Right cardiac atrium (tissue), 5 donors: ENCODE measurements at places on chromosomes 11 and 22. TPM values are rescaled to one million over a fixed set of nuclear protein-coding genes. Genes with fewer than 3 reads are reported as not detected.

- DNase-seq = no peak
Observed at GRCh38 chr11:3880724-3881123, 25.3 kb downstream of the STIM1 start.

Gene DCHS1
- 6.4 TPM for polyA plus RNA-seq

DNA sequence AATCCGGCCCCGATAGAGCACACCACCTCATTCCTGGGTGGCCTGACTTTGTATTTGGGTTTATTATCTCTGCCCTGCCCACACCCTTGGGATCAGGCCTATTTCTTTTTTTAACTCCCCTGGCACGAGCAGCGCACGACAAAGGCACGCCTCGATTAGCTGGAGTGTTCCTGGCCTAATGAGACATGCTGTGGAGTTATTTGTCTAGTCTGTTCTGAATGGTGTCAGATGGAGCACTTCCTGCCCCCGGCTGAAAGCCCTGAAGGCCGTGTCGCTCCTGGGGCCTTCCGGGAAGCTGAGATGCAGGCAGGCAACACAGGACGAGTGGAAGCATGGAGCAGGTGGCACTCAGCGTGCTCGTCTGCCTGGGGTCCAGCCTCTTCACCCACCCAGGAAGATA is 47.1 kb downstream of the LARGE1 start:
- DNase-seq = peak; percentile 74

DNA sequence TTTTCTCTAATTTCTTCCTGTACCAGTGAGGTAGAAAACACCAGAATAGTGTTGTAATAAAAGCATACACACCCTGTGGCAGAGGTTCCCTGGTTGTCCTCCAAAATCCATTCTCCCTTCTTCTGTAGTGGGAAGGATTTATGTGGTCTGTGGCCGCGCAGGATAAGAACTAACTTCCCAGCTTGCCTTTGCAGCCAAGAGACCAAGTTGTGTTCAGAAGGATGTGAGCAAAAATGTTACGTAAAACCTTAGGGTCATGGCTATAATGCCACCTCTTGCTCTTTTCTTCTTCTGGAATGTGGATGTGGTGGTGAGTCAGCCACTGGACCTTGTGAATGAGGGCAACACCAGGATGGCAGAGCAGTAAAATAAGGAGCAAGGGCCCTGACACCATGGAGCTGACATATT is 28.4 kb downstream of the CCDC90B start:
- no peak for DNase-seq

Gene PKP3
- 0.36 TPM for polyA plus RNA-seq

Gene GRM5
- 0.02 TPM for polyA plus RNA-seq

GRCh38 chr11:47861728-47862127 is 13.6 kb upstream of the NUP160 start:
- no peak for DNase-seq

DNA sequence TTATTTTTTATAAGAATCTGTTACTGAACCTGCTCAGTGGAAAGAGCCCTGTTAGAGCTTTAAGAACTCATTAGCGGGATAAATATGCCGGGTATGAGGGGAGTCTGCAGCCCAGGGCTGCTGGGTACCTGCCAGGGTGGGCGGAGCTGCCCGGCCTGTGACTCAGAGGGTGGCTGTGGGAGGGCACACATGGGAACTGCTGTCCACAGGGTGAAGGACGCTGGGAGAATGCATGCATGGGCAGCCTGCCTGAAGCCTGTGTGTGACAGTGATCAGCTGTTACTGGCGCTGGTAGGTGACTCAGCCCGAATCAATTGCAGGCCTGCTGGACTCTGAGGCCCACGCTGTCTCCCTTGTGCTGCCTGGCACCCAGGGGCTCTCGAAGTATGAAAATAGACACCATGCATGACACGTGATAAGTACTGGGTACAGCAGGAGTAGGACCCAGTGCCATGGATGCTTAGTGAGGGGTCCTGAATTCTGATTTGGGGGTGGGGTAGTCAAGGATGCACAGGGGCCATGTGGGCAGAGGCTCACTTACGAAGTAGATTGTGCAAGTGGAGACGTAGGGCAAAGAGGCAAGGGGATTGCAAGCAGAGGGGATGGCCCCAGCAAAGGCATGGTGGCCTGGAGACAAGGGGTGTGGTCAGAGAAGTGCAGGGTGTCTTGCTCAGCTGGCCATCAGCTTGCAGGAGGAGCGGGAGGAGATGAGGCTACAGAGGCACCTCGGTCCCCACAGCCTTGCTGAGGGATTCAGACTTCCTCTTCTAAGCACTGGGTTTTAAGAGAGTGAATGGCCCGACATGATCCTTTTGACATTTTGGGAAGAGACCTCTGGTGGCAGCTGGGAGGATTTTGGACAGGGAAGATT is 36.5 kb downstream of the GRIK4 start:
- DNase-seq = peak; percentile 91

Gene BIK
- 0.52 TPM for polyA plus RNA-seq

Gene SCGB1D2
- polyA plus RNA-seq = 1.2 TPM

GRCh38 chr22:23530766-23531282 is 49.3 kb downstream of the IGLL1 start:
- DNase-seq = no peak

DNA sequence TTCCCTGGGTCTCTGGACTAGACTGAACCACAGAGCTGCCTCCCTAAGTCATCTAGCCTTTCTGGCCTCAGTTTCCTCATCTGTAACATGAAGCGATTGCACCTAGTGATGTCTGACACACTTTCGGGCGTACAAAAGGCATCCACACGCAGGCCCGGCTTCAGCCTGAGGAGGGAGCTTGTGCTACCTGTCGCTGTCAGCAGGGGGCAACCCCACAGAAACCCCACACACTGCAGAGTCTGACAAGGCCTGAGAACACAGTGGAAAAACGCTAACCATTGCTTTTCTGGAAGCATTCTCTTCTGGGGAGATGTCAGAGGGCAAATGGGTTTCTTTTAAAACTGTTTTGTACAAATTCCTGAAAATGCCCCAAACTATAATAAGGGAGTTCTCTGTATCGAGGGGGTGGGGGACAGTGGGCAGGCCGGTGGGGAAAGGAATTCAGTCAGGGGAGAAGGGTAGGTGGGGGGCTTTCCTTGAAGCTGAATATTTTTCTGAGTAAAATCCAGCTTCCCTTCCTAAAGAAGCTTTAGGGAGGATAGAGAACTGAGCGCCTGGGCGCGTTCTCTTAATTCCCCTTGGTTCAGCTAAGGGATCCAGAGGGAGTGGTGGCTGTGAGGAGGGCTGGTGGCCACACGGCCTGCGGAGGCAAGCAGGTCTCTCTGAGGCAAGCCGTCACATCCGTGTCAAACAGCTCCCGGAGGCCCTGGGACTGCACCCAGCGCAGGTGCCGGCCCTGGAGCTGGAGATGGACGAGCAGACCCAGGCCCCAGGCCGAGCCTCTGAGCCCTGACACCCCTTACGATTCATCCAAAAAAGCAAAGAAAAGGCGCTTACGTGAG is 533 bp downstream of the ELF5 start:
- DNase-seq = peak; percentile 72

- no peak for DNase-seq
Observed at GRCh38 chr11:81839016-81839415, 894.6 kb downstream of the FAM181B start.

Gene RIMBP3C
- polyA plus RNA-seq = 0.02 TPM

GRCh38 chr11:133823614-133824013 is 21.7 kb downstream of the SPATA19 start:
- DNase-seq = no peak

Gene CHRM1
- polyA plus RNA-seq = 0.07 TPM

GRCh38 chr11:1860108-1860507 is 7.2 kb downstream of the LSP1 start:
- DNase-seq = no peak

DNA sequence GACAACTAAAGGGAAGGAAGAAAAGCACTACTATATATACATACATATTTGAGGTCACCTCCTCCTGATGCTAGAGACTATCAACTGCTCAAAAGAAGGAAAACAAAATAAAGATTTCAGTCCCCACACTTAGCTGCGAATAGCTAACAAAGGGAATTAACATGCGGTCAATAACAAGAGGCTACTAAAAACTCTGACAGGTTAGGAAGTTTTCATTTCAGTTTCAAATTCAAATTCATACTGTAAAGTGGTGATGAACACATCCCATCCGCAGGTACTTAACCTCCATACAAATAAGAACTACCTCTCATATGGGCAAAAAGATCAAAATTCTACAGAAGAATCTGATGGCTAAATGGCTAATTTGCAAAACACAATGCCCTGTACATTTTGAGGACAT is 2.6 kb downstream of the NAP1L4 start:
- DNase-seq = no peak

GRCh38 chr11:95432714-95433503 is 201.9 kb upstream of the SESN3 start:
- DNase-seq = no peak

GRCh38 chr11:26329206-26329605 is 2.7 kb upstream of the ANO3 start:
- no peak for DNase-seq

- no peak for DNase-seq
Observed at GRCh38 chr11:28350216-28350615, 242.0 kb downstream of the METTL15 start.

Gene FGF4
- not detected for polyA plus RNA-seq

DNA sequence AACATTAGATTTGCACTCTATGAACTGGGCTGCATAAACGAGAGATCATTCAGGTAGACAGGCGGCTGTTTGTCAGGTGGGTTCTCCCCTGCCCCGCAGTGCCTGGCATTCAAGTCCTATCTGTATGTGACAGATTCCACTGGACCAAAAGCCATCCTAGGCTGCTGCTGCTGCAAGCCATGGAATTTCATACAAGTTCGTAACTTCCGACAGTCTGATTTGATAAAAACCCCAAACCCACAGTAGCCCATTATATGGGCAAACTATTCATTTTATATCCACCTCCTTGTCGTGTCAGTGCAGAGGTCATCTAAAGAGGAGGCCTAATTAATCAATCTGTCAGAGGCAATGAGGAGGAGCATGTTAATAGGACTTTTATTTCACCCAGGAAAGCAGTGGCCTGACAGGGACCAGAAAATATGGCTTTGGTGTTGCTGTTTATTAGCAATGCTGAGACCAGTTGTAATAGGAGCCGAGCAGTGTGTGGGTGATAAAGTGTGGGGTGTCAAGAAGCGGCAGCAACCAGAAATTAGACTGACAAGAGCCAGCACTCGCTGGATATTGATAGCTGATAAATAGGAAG is 124.2 kb downstream of the ARL14EP start:
- DNase-seq = no peak

Gene TP53AIP1
- polyA plus RNA-seq = 0.05 TPM

DNA sequence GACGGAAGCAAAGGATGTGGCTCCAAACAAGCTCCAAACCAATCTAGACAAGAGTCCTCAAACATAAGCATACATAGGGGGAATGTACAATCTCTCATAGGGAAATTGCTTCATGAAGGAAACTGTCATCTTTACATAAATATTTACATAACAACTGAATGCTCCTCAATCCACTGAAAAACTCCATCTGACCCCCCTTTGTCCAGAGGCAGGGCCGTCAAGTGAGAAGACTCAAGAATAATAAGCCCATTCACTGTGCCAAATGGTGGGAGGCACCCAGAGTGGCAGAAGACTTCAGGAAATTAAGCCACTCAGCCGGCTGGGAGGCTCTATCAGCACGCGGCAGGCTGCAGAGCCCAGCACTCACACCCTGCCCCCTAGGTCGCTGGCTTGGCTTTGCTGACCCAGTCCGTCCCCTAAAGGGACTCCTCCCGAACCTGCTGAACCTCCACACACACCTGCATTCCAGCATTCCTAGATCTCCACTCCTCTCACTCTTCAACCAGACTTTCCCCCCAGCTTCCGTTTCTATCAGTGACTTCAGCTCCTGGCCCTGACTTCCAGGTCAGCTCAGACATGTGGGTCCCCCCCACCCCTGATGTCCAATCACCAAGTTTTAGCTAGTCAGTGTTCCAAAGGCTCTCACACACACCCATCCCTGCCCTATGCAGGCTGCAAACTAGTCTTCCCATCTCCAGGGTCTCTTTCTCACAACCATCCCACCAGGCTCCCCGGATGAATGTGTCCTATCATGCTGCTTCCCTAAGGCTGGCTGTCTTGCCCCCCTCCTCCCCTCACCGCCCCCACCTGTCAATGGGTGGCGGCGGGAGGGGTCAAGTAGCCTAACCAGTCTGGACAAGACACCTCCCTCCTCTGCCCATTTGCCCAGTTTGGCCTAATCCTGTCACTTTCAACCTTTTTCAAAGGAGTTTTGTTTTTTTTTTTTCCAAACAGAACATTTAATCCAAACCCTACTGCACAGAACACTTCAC is 11.3 kb downstream of the VPS37C start:
- DNase-seq = no peak

Gene ZNF280B
- 0.59 TPM for polyA plus RNA-seq

- peak; percentile 57 for DNase-seq
Observed at GRCh38 chr22:39524753-39525657, 4.6 kb downstream of the ATF4 start.

- no peak for DNase-seq
Observed at GRCh38 chr22:32810555-32811133, 9.1 kb downstream of the TIMP3 start.

DNA sequence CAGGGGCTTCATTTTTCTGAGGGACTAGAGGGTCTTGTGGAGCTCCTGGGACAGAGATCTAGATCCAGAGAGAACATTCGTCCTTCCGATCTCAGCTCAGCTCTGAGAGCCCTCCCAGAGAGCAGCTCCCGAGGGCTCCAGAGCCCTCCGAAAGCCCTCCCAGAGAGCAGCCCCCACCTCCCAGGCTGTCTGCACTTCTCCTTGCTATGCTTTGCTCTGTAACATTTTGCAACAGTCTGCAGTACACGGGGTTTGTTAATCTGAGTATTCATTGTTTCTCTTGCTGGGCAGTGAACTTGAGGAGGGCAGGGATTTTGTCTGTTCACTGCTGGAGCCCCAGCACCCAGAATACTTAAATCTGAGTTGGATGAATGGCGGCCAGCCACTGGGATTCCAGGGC is 2.6 kb downstream of the GGA1 start:
- DNase-seq = no peak

Gene CALCA
- 0.20 TPM for polyA plus RNA-seq

Gene CNIH2
- 0.23 TPM for polyA plus RNA-seq
